ENCODE measurements at places on chromosomes 1 and 21. TPM values are rescaled to one million over a fixed set of nuclear protein-coding genes. Genes with fewer than 3 reads are reported as not detected.

- DNase-seq = no peak
These were observed at the start of gene AIM2 for GRCh38 chr1:159076438-159077119. TSS of gene AIM2 (minus strand) at chr1:159076766. CDS start at chr1:159073499, 3,267 bp downstream.

DNA sequence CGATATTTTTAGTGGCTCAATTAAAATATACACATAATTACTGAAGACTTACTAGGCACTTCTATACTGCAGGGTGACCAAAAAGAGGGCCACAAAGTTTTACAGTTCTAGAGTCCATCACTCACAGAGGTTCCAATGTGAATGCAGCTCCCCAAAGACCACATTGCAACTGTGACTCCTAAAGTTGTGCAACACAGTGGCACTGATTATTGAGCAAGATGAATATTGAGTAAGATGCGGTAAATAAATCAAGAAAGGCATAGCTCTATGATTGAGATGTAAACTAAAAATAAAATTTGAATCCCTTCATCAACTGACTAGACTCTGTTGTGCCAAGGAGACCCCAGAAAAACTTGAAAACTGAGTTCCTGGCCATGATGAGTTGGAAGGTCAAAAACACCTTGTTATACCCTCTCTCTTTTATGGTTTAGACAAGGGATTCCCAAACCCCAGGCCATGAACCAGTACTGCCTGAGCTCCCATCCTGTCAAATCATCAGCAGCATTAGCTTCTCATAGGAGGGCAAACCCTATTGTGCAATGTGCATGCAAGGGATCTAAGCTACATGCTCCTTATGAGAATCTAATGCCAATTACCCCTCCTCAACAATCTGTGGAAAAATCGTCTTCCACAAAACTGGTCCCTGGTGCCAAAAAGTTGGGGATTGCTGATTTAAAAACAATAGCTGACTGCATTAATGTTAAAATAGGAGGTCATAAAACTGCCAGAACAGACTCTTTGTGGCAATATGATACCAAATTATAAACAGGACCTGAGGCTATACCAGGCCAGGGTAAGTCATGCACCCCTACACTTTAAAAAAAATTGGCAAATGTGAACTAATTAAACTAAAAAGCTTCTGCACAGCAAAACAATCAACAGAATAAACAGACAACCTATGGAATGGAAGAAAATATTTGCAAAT is 94.3 kb downstream of the ADGRL4 start:
- DNase-seq = no peak

- DNase-seq = no peak
These were observed 67.6 kb downstream of the RASAL2 start for GRCh38 chr1:178161516-178161915.

GRCh38 chr1:77831976-77832711 is 52.7 kb downstream of the MIGA1 start:
- no peak for DNase-seq

GRCh38 chr1:87176514-87176913 is 152.2 kb upstream of the LMO4 start:
- DNase-seq = no peak

- DNase-seq = no peak
These were observed 52.0 kb upstream of the RGS2 start for GRCh38 chr1:192756847-192757246.

DNA sequence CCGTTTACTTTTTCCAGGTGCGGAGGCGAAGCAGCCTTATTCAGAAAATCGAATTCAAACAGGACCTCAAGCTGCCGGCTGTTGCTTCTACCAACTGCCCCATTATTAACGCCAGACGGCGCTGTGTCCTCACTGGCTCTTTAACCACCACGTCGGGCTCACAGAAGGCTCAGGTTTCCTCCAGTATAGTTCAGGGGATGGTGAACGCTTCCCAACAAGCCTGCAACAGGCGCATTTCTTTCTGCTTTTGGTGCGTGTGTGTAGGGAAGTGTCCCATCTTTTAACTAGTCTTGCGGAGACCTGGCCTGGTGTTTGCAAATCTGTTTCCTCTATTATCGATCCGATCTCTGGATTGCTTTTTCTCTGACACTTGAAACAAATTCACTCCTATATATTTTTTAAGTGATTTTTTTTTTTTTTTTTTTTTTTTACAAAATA is 791 bp upstream of the STUM start:
- DNase-seq = peak; percentile 76

- DNase-seq = no peak
These were observed 9.4 kb upstream of the FMO3 start for GRCh38 chr1:171081314-171081753.

DNA sequence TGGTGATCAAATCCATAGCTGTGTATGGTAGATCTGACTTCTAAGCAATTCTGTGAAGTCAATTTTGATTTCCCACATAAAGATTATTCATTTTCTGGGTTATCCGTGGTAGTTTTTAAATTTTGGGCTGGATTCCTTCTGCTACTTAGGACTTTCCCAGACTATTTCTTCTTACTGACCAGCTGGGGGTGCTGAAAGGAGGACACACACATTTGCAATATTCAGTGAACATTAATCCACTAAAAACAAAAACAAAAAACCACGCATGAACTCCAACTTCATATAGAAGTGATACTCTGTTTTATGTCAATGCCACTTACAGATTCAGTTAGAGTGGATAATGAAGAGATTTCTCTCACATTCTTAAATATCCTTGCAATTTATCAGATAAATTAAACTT is 105.4 kb downstream of the KCTD3 start:
- no peak for DNase-seq

GRCh38 chr1:34874296-34874952 is 14.9 kb upstream of the SMIM12 start:
- no peak for DNase-seq

- no peak for DNase-seq
These were observed 232.3 kb downstream of the HMCN1 start for GRCh38 chr1:185966471-185966870.

GRCh38 chr1:57340334-57341070 is 83.4 kb downstream of the DAB1 start:
- peak; percentile 10 for DNase-seq

DNA sequence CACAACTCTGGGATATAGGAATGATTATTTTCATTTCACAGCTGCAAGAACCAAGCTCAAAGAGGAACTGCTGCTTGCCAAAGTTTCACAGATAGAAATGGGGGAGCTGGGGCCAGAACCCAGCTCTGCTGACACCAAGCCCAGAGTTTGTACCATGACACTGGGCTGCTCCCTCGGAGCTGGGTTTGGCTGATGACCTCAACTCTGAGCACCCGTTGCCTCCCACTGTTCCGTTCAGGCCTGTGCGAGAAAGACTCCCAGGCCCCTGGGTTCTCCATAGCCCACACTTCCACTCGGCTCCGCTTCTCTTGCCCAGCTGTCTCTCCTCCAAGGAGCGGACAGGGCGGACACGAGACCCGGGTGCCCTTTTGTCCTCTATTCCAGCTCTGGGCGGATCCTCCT is 55.2 kb downstream of the NGF start:
- no peak for DNase-seq

DNA sequence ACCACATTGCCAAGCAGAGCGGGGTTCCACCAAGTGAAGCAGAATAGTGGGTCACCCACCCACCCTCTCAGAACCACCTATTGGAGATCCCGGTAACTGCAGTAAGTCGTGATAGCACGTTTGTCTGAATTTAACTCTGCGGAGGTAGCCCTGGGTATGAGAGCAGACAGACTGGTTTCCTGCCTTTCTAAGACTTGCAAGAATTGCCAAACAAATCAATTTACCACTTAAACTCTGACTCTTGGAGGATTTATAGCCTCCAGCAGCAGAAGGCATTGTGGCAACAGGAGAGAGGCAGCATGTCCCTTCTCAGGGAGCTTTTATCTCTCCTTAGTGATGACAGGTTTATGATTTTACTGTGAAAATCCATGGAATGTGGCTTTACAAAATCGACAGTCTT is 287.9 kb upstream of the FMN2 start:
- DNase-seq = no peak

PLA2G2C gene
- total RNA-seq = not detected

MTMR11 gene
- 0.49 TPM for total RNA-seq

MSH4 gene
- total RNA-seq = 0.09 TPM

SELL gene
- total RNA-seq = 0.32 TPM

IL22RA1 gene
- 2.1 TPM for total RNA-seq

Measured in HepG2 (cell line).